NCI-H1930 (cell line): ENCODE measurements at places on chromosomes 16 and 17.

DNA sequence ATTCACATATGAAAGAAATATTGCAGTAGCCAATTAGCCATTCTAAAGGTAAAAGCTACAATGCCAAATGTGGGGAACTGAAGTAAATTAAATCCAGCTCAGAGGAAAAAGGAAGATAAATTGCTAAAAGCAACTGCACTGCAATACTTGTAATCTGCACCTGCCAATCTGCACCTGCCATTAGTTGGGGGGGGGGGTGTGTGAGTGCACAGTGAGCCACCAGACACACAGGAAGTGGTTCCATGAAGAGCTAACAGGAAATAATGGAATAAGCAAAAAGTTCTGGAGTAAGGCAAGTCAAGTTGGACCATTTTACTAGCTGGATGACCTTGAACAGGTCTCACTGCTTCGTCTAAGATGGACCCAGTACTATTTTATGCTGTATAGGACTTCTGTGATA lies 191.8 kb downstream of the PARN start:
- no peak for DNase-seq

DNA sequence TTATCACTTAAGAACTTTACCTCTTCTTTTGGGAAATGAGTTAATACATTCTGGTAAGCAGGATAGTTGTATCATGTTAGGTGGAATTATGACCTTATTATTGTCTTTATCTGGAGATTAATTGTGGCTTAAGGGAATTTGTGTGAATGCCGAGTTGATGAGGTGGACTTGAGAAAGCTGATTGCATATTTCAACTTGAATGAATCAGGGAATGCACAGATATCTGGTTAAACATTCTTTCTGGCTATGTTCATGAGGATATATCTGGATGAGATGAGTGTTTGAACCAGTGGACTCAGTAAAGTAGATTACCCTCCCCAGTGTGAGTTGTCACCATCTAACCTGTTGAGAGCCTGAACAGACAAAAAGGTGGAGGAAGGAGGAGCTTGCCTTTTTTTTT lies 326.1 kb upstream of the GOT2 start:
- DNase-seq, result no peak

DNA sequence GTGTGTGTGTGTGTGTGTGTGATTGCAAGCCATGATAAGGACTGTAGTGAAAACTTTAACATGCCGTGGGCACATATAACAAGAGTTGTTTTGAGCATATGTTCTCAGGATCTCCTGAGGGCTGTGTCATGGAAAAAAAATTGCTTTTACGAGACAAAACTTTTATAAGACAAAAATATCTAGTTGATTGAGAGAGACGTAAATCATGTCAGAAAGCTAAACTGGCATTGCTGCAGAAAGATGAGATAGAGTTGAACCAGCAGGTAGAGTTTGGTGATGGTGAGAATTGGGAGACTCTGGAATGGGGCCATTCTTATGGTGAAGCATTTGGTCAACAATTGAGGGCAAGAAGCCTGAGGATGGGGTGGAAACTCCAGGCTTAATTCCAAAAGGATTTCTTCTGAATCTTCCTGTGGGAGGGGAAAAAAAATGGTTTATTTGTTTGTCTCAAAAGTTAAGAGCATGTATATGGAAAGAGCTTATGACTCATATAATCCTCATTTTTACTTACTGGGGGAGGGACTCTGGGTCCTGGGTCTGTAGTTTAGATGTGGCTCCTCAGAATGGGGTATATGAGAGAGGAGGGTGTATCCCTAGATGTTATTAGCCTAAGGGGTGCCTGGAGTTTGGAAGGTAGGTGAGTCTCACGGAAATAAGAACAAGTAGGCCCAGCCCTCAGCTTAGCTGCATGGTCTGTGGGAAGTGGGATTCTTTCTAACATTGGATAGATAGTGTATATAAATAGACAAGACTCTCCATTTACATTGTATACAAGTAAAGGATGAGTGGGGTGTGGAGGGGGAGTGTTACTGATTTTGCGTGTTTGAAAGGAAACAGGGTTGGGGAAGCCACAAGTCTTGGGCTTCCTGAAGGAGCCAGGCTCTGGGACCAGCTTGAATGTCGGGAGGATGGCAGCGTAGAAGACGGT lies 7.1 kb downstream of the MINK1 start:
- no peak for DNase-seq

DNA sequence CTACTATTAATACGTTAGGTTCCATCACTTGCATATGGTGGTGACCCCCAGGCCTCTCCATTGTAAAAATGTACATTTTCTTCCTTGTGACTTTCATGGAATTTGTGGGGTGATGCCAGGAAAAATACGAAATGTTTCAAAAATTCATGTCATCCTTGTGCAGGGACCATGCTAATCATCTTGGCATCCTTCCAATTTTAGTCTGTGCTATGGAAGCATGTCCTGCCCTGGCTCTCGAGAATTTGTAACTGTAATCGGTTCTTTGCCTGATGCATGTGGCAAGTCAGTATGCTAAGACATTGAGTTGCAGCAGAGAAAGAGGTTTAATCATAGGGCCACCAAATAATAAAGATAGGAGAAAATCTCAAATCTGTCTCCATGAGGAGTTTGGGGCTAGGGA lies 14.3 kb upstream of the GINS3 start:
- no peak for DNase-seq

DNA sequence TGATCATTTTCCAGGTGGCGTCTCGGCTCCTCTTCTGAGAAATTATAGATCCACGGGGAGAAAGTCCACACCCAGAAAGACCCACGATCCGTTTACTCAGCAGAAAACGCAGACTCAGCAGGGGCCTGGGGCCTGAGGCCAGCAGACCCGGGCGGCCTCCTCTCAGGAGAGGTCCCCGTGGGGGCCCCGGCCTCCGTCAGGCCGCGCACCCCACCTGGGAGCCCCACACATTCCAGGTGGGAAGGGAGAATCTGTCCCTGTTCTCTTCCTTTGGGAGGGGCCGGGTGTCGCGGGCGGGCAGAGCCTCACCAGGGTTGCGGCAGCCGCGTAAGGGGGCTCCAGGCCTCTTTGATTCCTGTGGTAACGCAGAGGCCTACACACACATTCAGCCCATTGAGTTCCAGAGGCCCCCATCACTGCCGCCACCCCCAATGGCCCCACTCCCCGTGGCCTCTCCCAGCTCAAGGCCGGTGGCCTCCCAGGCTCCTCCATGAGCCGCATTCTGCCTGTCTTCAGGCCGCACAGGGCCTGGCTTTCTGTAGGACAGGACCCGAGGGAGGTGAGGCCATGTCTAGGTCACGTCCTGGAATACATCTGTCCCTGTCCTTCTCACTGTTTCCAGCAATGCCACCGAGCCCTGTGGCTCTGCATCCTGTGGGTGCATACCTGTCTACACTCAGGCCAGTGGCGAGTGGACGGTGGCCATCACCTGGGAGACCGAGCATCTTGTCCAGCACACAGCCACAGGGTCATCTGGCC lies 1.6 kb upstream of the IGFALS start:
- DNase-seq, result no peak

- no peak for DNase-seq
Measured at GRCh38 chr16:10280262-10281170, 98.3 kb upstream of the GRIN2A start.

DNA sequence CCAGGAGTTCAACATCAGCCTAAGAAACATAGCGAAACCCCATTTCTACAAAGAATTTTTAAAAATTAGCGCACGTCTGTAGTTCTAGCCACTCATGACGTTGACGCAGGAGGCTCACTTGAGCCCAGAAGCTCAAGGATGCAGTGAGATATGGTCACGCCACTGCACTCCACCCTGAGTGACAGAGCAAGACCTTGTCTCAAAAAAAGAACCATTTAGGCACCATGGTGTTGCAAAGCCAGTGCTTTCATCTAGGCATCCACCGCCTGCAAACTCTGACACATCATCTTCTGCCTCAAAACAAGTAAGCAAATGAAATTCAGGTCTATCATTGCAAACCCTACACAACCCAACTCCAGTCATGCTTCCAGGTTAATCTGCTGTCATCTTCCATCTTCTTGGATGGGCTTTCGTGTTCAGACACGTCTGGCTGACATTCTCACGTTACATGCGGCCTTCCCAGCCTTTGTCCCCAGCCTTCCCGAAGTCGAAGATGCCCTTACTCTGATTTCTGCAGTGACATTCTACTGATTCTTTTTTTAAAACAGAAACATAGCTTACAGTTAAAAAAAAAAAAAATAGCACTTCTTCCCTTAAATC lies 8.9 kb downstream of the ANKRD11 start:
- DNase-seq, result no peak

- no peak for DNase-seq
Measured at GRCh38 chr17:72771734-72772133, 320.8 kb downstream of the SLC39A11 start.

- no peak for DNase-seq
Measured at GRCh38 chr16:1330931-1331711, 2.3 kb upstream of the BAIAP3 start.

GRCh38 chr16:31327646-31328225 lies 27.2 kb upstream of the ITGAX start:
- DNase-seq, result no peak

DNA sequence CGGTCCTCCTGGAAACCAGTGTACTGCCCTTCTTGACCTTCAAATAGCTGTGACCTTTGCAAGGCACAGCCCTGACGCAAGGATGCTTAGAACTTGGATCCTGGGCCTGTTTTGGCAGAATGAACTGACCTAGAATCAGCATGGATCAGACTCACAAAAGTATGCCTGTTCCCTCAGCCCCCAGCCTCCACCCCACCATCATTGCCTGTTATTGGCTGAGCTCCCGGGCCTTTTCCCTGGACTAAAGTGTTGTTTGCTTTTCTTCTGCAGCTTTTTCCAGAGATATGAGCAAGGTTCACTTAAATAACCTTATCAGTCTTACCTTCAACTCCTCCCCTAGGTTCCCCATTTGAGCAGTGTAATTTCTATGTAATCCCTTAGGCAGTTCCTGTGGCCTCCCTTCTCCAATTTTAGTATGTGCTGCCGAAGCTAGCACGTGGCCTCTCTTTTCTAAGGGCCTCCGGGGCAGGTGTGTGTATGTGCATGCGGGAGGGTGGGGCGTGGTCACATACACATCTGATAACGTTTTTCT lies 347.4 kb downstream of the MAF start:
- no peak for DNase-seq

DNA sequence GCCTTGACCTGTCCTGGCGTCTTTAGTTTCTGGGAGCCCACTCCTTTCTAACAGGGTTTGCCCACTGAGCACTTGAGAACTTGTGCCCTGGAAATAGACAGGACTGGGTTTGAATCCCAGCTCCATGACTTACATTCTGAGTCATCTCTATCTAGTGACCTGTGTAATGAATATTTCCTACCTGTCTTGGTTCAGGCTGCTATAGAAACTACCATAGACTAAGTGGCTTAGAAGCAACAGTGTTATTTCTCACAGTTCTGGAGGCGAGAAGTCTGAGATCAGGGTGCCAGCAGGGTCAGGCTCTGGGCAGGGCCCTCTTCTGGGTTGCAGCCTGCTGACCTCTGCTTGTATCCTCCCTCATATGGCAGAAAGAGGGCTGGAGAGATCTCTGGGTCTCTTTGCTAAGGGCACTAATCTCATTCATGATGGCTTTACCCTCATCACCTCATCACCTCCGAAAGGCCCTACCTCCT lies 110.7 kb upstream of the DHX40 start:
- no peak for DNase-seq

DNA sequence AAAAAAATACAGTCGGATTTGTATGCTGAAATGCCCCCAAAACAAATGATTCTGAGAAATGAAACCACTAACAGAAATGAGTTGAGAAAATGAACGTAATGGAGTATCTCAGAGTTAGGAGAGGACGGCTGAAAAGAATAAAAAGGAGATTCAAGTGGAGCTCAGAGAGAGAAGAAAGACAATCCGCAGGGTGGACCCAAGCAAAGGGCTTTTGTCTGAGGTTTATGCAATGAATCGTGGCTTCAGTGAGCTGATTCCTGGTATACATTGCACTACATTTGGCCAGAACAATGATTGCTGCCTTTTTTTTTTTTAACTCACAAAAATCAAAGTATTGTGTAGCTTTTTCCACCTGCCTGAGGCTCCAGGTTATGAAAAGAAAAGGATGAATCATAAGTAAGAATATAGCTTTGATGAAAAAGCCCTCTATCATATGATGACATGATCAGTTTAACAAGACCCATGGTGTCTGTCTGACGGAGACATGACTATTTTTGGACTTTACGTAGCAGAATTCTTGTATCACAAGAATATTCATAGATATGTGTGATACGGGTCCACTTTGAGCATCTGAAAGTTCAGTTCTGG lies 4.4 kb upstream of the MED9 start:
- DNase-seq, result peak; percentile 24

GRCh38 chr16:70790815-70791214 lies 10.1 kb downstream of the VAC14 start:
- no peak for DNase-seq

DNA sequence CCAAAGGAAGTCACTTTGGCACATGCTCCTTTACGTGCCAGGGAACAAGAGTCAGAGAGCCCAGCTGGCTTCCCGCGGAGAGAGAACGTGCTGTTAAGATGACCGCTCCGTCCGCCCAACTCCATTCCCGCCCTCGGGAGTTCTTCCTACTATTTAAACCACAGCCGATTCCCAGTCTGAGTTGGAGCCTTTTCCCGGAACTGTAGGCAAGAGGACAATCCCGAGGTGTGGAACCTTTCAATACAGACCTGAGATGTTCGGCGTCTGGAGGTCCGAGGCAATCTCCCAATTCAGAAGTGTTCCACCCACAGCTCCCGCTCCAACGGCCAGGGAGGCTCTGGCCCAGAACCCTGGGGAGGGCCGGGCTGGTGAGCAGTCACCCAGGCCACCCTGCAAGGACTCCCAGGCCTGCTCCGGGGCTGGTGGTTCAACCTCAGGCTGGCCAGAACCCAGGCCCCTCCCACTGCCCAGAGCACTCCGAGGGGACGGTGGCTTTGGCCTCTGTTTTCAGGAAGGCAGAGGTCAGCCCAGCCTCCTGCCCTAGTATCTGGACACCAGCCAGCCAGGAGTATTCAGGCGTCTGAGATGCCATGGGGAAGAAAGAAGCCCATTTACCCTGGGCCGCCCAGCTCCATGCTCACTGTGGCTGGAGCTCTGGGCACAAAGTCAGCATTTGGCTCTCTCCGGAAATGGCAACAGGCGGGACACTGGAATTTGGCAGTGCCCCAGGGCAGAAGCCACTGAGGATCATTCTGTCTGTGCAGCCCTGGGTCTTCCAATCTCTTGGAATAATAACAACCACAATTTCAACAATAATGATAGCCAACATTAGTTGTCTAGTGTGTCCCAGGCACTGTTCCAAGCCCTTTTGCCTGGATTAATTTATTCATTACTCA lies 21.4 kb downstream of the EMP2 start:
- DNase-seq, result no peak

GRCh38 chr16:58119509-58119845 lies 9.7 kb downstream of the CFAP20 start:
- no peak for DNase-seq

- peak; percentile 81 for DNase-seq
Measured at GRCh38 chr16:54506741-54507500, 220.3 kb upstream of the IRX3 start.
